ENCODE measurements at places on chromosomes 2 and 18.

DNA sequence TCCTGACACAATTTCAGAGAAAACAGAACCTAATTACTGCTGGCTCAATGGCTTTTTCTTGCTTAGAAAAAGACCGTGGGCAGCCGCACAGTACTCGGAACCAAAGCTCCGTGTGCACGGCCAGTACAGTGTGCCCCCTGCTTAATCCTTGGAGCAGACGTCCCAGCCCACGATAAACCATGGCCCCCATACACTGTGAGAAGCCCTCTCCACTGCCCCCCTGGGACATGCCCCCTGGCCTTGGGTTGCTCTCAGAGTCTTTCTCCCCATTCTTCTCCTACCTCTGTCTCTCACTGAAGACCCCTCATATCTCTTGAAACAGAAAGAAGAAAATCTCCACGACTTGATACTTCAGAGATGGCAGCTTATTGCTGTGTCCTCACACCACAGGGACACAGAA lies 44.0 kb downstream of the CYP26B1 start:
- DNase-seq, result no peak

DNA sequence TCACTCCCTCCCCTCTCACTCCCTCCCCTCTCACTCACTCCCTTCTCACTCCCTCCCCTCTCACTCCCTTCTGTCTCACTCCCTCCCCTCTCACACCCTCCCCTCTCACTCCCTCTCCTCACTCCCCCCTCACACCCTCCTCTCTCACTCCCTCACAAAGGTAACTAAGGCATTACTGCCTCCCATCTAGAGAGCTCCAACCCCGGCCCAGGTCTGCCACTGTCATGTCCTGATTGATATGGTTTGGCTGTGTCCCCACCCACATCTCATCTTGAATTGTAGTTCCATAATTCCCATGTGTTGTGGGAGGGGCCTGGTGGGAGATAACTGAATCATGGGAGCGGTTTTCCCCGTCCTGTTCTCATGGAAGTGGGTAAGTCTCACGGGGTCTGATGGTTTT lies 359.9 kb upstream of the MYT1L start:
- DNase-seq, result no peak

DNA sequence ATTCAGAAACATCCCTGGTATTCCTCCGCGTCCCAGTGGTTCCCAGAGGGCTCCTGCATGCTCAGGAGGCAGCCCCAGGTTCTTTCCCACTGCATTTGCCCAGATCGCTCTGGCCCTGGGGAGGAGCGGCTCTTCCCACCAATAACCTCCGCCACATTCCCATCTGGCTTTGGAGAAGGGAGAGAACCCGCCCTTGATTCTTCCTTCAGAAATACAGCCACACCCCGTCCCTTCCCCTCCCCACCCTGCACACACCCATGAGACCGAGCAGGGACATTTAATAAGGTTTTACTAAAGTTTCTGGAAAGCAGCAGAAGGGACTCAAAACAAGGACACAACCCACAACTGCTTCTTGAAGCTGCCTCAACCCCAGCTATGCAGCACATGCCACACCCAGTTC lies 21.9 kb downstream of the ARID5A start:
- no peak for DNase-seq

DNA sequence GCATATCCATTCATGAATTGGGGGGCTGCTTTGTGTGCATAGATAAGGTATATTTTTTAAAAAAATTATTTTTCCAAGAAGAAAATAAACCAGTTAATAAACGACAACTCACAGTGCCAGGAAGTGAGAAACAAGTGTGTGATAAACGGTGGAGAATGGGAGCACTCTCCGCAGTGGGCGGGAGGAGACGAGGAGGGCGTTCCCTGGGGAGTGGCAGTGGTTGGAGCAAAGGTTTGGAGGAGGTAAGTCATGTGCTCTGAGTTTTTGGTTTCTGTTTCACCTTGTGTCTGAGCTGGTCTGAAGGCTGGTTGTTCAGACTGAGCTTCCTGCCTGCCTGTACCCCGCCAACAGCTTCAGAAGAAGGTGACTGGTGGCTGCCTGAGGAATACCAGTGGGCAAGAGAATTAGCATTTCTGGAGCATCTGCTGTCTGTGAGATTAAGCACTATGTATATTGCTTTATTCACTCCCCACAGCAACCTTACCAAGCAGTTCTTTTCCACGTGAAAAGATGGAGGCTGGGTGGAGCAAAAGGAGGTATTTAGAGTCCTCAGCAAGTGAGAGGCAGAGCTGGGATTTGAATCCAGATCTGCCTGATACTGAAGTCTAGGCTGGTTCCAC lies 27.0 kb upstream of the CASP8 start:
- peak; percentile 33 for DNase-seq

GRCh38 chr2:9243357-9243756 lies 36.7 kb downstream of the ASAP2 start:
- no peak for DNase-seq

GRCh38 chr2:37526323-37526722 lies 145.1 kb downstream of the CDC42EP3 start:
- no peak for DNase-seq

- DNase-seq, result no peak
These were observed 164.8 kb upstream of the DOCK10 start for GRCh38 chr2:225207043-225207442.

GRCh38 chr2:27294928-27295327 lies 12.7 kb downstream of the TRIM54 start:
- DNase-seq, result no peak

DNA sequence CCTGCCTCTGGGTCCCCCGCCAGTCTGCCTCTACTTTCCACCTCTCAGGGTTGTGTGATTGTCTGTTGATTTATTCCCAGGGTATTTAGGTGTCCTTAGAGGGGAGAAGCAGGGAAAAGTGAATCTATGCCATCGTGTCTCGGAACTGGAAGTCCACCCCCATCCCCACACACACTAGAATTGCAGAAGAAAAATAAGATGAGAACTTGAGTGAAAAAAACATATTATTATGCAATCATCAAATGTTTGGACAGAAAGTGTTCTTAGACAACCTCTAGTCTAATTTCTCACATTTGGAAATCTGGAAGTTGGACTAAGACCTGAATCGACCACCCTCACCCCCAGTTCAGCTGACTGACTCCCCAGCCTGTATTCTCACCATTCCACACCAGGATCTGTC lies 14.1 kb upstream of the CASP8 start:
- no peak for DNase-seq

- no peak for DNase-seq
These were observed 168.1 kb downstream of the SETBP1 start for GRCh38 chr18:44848644-44849335.

DNA sequence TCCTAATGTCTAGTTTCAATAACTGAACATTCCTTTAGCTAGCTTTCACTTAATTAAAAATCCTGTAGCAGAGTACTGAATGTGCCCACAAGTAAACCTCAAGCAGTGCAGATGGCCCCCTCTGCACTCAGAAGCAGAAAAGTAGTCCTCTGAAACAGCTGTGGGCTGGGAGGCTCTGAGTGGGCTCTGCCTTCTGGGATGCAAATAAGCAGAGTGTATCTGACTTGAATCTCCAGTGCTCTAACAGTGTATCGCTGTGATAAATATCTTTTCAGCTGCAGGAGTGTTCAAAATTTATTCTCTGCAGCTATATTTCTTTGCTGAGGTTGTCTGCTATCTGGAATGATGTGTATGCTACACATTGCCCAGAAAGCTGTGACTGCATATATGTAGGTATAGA lies 44.8 kb upstream of the SYT4 start:
- no peak for DNase-seq

- no peak for DNase-seq
These were observed 90.4 kb downstream of the TNS1 start for GRCh38 chr2:217912098-217913024.

DNA sequence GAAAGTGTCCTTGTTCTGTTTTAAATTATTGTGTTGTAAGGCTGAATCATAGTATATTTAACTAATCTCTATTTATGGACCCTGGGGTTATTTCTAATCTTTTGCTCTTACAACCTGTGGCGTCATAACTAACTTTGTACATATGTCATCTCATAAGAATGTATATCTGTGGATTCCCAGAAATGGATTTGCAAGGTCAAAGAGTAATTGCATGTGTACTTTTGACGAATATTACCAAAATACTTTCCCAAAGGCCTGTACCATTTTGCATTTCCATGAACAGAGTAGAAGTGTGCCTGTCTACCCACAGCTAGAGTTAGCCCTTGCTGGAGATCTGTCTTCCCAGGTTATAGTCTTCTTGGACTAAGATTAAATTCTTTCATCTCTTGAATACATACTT lies 42.8 kb downstream of the SEMA4F start:
- DNase-seq, result no peak

GRCh38 chr2:23695890-23696751 lies 230.8 kb downstream of the ATAD2B start:
- no peak for DNase-seq

DNA sequence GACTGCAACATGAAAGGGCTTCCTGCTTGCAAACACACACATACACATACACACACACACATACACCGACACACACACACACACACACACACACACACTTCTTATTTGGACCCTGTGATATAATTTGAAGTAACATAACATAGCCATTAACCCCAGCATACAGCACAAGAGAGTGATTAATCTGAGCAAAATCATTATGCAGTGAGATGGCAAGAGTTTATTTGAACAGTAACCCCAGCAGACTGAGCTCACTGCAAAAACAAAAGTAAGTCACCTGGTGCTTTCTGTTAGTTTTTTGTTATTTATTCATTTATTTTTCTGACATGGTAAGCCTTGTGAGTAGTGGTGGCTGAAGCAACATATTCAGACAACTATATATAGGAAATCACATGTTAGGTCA lies 93.7 kb downstream of the NOL4 start:
- DNase-seq, result no peak

DNA sequence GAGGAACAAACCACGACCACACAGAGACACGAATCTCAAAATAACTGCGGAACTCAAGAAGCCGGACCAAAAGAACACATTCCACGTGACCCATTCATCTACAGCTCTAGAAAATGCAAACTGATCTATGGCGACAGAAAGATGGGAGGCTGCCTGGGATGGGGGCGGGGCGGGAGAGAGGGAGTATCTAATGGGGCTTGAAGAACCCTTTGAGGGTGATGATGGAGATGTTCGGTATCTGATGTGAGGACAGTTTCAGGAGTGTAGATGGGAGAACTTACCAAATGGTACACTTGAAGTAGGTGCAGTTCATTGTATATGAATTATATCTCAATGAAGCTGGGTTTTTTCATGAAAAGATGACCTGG lies 34.6 kb upstream of the KLF11 start:
- DNase-seq, result no peak

DNA sequence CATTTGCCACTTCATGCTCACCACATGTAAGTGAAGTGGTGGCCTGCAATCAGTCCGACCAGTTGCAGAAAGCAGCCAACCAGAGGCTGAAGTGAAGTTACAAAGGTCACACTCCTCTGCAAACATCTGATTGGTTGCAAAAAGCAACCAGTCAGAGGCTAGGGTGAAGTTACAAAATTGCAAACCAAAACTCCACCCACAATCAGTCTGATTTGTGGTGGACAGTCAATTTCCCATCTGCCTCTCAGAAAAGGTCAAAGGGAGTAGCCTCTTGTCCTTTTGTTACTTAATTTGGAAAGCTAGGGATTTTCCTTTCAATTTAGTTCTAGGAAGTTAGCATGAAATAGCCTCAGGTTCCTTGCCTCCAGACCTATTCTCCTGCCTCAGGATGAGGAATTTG lies 185.0 kb downstream of the UXS1 start:
- no peak for DNase-seq

- no peak for DNase-seq
These were observed 114.4 kb downstream of the NFATC1 start for GRCh38 chr18:79510046-79510685.

DNA sequence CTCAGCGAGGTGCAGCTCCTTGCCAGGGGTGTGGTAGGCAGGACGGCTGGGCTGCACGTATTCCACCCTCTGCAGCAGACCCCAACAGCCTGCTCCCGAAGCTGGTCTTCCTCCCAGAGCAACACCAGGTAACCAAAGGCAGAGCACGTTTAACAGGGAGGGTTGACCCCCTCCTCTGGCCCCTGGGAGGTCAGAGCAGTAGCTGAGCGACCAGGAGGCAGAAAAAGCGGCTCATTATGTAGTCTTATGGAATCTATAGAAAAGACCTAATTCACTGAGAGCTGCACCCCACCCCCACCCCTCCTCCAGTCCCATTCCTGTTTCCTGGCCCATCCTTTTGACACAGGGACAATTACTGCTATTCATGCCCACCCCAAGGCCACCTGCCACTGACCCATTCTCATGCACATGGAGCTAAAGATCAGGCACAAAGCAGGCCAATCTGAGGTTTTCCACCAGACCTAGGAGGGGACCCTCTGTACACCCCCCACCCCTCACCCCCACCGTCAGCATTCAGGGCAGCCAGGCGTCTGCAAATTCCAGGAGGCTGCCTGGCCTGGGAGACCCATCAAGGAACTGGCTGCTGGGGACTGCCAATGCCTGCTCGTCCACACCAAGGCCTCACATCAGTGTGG lies 60.9 kb upstream of the FZD7 start:
- DNase-seq, result no peak

GRCh38 chr2:104043864-104044263 lies 810.1 kb upstream of the POU3F3 start:
- DNase-seq, result no peak

GRCh38 chr2:88857951-88858411 lies 166.5 kb downstream of the RPIA start:
- DNase-seq, result no peak

- no peak for DNase-seq
These were observed 113.2 kb upstream of the SATB2 start for GRCh38 chr2:199570934-199571333.

Measured in HTR-8/SVneo (cell line).